ENCODE measurements at places on chromosomes 6 and 20.

DNA sequence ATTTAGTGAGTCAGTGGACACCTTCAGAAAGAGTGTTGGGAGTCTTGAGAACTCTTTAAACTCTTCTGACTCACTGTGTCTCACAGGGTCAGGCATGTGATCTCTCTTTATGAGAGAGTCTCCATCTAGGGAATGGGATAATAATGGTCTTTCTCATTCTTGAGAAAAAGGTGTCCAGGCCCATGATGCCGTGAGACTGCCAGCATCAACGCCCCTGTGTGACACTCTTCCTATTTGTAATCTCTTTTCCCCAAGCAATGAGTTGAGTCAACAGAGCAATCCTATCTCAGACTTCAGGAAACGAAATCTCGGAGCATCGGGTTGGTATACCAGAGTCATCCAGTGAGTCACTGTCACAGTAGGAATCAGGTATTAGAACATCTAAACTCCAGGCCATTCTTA lies 82.3 kb upstream of the BMP2 start:
- no peak for DNase-seq

DNA sequence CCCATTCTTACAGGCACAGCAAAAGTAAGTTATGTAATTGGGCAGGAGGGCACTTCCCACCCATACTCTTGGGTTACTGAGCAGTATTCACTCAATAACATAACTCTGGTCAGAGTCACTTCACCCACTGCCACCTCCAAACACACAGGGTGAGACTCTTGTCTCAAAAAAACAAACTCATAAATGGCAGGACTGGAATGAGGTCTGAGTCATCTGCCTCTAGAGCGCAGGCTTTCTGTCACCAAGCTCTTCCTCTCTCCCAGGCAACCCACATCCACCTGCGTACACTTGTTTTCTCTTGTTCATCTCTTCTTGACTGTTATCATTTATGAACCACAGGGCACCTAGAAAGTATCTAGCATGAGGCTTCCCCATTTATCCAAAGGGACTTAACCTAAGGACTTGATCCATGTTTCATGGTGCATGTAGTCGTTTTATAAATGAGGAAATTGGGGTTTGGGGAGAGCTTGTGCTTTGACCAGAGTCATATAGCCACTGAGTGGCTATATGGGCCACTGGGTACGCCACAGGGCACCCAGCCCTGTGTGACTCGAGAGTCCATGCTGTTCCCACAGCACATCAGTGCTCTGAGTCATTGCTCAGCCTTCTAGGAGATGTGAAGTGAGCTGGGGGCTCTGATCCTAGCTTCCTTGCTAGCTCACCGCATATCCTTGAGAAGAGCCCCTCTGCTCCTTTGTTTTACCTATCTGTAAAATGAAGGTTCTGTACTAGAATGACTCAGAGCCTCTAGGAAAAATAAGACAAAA lies 22.4 kb downstream of the C20orf173 start:
- DNase-seq, result no peak

DNA sequence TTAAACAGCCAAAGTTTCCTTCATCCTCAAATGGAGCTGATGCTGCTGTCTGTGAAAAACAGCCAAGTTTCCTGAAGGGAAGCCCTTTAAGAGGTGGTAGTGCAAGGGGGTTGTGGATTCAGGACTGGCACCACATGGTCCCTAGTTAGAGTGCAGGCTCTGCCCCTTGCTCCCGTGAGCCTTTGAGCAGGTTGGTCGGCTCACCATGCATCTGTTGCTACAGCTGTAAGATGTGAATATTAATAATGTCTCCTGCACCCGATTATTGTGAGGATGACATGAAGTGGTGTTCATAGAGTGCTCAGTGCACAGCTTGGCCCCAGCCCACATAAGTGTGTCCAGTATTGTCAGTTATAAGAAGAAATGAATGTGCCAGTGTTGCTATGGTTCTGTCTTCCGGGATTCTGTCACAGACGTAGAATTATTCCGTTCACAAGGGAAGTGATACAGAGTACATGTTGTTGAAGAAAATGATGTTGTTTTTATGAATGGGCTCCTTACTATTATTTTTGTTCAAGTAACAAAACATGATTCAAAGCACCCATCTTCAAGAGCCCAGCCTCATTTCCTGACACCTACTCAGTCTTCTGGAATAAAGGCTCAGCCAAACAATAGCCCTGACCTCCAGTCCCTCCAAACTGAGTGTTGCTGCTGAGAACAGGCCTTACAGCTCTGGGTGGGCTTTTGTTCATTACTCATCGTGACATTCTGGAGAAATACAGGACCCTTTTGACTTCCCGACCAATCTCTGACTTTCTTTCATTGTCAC lies 2.9 kb upstream of the PKIG start:
- no peak for DNase-seq

DNA sequence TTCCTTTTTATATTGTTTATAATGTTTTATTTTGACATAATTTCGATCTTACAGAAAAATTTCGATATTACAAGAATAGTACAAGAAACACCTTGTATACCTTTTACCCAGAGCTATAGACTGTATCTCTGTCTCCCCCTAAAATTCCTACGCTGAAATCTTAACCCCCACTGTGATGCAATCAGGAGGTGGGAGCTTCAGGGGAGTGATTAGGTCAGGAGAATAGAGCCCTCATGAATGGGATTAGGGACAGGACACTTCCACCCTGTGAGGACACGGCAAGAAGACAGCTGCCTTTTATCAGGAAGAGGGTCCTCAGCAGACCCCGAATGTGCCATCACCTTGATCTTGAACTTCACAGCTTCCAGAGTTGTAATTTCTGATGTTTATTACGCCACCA lies 148.7 kb upstream of the C6orf118 start:
- DNase-seq, result no peak

DNA sequence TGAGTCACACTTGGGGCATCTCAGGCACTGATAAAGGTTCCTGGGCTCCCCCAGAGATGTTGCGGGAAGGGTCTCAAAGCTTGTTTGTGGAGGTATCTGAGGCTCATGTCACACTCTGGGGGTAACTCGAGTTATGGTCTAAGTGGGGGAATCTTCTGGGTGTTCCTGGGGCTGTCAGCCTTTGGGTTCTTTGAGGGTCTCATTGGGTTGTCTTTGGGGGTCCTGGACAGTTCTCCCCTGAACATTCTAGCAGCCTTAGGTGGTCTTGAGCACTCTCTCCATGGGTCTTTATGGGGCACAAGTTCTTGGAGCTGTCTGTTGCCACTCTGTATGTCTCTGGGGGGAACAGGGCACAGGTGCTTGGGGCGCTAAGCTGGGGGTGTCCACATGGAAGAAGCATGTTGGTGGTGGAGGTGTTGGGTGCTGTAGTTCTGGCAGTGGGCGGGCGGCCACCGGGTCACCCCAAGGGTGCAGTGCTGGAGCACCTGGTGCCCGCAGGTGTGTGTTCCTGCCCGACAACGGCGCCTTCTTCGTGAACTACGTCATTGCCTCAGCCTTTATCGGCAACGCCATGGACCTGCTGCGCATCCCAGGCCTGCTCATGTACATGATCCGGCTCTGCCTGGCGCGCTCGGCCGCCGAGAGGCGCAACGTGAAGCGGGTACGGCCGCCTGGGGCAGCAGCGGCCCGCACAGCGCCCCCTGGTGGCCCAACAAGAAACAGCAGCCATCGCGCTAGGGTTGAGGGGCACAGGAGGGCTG lies 7.1 kb upstream of the CAPN11 start:
- peak; percentile 74 for DNase-seq

DNA sequence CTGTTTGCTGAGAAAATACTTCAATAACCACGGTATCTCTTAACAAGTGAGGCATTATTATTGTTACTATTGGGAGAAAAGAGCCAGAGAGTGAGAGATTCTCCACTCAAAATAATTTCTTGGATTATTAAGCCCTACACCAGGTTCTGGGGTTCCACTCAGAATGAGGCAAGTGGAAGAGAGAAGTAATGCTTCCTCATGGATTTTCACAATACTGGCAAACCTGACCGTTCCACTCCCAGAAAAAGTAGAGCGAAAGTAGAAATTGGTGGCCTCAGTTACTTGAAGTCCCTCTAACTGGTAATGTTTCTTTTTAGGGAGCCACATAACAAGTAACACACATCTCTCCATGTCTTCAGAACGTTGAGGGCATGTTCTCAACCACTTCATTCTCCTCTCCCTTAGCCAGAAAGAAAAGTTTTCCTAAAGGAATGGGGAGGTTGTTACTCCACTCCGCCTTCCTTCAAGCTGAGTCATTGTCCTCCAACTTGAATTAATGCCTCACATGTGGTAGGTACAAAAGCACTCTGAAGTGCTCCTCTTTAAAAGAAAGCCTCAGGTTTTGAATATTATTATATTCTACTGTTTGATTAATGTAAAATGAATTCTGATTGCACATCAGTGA lies 1.9 kb downstream of the BAG2 start:
- no peak for DNase-seq

- DNase-seq, result no peak
Measured at GRCh38 chr6:43219119-43219518, 10.2 kb downstream of the DNPH1 start.

DNA sequence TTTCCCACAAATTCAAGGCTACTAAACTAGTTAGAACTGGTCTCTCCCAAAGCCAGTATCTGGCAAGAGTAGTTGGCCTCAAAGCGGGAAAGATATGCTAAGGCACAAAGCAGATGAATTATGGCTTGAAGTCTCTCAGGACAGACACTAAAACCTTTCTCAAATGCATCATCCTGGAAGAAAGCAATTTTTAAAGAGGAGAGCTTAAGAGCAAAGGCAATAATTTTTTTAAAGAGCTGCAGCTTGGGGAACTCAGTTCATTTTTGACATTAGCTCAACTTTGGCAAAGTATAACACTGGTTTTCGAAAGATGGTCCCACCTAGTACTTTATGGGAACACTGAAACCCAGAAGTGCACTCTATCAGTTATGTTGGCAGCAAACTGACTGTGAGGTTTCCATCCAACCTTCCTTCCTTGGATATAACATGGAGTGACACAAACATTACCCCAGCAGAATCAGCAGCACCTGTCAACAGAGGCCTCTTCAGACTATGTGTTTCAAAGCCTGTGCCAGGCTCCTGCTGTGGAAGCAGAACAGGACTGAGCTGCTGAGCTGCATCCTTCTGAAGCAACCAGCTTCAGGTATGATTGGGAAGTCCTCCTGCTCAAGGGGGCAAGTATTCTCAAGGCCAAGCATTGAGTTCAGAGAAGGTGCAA lies 852.3 kb upstream of the HS3ST5 start:
- no peak for DNase-seq

GRCh38 chr6:137105375-137105774 lies 60.6 kb upstream of the IL20RA start:
- no peak for DNase-seq

DNA sequence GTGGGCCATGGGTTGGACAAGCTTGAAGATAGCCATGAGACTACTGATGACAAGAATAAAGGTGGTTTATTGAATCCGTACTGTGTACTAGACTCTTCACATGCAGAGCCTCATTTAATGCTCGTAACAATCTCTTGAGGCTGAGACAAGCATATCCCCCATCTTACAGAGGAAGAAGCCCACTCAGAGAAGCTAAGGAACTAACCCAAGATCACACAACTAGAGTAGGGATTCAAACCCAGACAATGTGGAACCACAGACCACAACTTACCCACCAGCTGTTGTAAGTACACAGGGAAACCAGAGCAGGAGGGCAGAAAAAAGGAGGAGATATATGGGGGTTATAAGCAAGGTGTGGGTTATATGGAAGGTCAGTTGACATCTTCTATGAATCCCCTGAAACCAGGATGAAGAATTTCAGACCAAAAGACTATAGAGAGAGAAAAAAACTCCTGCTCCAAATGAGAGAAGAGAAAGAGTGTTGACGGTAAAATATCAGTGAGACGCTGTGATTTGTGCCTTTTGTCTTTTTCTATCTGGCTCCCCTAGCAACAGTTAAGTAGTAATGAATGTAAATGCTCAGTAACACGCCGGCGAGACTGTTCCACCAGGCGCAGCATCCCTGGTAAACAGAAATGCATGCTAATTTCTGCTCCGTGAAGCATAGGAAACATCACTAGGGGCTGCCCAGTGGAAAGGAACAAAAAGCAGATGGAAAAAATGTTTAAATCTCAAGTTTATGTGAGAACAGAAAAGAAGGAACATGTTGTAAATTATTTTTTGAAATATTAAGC lies 80.1 kb upstream of the SLC22A16 start:
- DNase-seq, result no peak

DNA sequence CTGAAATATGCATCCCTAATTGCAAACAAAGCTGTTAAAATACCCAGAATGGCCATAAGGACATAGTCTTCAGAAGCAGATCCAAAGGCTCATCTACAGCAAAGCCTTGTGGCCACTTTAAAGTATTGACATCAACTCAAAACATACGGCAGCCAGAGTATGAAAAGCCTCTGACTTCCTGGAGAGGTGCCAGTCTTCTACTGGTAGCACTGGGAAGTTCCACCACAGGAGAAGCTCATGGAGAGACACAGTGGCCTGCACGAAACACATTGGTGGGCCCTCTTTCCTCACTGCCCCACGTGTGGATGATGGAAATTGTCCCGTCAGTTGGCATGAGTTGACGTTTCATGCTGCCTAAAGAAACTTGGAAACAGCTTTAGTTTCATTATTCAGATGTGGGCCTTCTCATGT lies 202.6 kb upstream of the HEY2 start:
- no peak for DNase-seq

DNA sequence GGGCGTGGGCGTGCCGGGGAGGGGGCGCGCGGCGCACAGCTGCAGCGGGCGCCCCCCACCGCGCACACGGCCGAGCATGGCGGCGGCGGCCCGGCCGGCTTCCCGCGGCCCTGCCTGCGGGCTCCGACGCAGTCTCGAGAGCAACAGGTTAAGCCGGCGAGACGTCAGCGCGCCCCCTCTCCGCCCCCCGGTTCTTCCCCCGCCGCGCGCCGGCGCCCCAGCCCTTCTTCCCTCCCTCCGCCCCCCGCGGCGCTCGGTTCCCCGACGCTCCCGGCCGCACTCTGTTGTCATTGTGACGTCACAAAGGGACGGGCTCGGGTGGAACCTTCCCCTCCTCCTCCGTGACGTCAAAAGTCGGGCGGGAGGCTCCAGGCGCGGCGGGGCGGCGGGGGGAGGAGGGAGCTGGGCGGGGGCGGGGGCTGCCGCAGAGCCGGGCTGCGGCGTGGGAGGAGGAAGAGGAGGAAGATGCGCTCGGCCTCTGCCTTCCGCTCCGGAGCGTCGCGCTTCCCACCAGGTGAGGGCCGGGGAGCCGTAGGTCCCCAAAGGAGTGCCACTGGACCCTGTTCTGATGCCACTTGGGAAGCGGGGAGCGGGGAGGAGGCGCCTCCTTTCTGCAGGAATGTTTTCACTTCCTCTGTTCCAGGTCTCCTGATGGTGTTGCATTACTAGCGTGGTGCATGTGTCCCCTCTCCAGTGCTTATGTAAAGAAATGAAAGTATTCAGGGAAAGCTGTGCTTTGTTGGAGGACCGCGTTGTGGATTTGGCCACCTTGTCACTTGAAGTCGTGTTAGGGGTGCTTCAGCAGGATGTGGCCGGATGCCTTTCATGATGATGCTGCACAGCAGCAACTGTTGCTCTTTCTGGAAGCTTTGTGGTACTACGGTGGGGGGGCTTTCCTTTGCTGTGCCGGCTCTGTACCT lies 2.8 kb downstream of the JARID2 start:
- peak; percentile 98 for DNase-seq

DNA sequence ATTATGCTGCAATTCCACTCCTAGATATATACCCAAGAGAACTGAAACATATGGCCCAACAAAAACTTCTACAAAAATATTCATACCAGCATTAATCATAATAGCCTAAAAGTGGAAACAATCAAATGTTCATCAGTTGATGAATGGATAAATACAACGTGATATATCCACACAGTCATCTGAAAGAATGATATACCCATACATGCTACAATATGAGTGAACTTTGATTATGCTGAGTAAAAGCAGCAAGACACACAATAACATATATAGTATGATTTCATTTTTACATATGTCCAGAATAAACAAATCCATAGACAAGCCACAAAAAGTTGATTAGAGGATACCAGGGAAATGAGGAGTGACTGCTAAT lies 30.7 kb downstream of the CDK19 start:
- no peak for DNase-seq

Data from CD4-positive, alpha-beta T cell treated with Interleukin-15 for 1 hour (primary cell).